ENCODE measurements at places on chromosomes 6 and 20. TPM values are rescaled to one million over a fixed set of nuclear protein-coding genes. Genes with fewer than 3 reads are reported as not detected.

GRCh38 chr6:36283608-36284007 lies 13.7 kb downstream of the PNPLA1 start:
- no peak for DNase-seq

- no peak for DNase-seq
Measured at GRCh38 chr6:4994741-4995140, 9.1 kb downstream of the RPP40 start.

NKAPL gene
- total RNA-seq, result not detected

GRCh38 chr6:100266494-100267401 lies 198.0 kb downstream of the SIM1 start:
- DNase-seq, result no peak

DNA sequence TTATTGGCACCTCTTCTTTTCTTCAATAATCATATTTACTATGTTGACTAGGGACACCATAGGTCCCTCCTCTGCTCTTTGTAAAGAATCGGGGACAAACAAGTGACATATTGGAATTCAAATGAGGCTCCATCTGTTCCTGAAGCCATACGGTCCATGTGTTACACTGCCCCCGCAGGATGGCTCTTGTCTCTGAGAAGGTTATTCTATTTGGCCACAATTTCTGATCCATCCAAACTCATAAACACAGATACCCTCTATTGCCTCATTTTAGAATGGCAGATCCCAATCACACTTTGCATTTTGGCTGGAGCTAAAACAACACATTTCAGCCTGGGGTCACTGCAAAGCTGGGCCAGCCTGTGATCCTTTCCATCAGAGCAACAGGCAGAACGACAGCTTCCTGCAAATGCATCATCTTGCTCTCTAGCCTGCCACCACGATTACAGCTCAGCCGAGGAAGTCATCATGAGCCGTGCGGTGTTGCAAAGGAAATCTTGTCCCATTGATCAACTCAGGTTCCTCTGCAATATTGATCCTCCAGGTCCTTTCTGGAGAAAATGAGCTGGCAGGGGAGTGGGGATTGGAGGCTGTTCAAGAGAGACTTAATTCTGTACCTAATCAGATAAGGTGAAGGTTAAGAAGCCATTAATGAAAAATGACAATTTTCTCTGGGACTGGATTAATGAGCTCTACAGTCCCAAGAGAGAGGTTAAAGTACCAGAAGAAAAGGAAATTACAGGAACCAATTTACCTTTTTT lies 73.1 kb downstream of the AGPAT4 start:
- no peak for DNase-seq

DNA sequence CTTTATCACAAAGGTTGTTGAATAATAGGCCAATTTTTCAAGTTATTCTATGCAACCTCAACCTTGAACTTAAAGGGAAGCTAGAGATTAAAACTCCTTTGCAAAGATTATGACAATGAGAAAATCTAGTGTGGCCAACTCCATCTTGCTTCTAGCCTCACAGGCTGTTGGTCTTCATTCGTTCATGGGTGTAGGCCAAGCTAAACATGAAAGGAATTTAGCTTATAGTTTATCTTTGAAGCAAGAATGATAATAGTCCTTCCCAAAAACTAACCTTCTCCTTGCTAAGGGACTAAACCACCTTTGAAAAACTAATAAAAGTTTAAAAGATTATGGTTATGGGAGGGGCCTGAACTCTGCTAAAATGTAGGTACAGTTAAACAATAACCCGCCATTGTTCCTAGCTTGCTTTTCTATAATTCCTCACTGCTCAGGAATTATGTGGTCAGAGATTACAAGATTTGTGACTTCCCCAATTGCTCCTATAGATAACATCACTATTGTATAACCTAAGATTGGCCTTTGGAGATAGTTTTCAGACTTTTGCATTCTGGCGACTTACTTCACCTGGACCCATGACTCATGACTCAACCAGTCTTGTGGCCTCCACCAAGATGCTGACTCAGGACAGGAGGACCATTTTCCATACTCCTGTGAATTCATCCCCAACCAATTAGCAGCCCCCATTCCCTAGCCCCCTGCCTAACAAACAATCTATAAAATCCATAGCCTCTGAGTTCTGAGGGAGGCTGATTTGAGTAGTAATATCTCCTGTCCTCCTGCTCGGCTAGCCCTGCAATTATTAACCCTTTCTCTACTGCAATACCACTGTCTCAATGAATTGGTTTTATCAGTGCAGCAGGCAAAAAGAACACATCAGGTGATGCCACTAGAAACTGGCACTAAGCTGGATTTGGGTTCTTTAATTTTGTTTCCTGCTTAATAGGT lies 154.5 kb downstream of the CD83 start:
- DNase-seq, result no peak

EZR gene
- 226 TPM for total RNA-seq

ZNFX1 gene
- total RNA-seq, result 29.6 TPM

GRCh38 chr6:30042476-30042875 lies 18.6 kb upstream of the POLR1H start:
- no peak for DNase-seq

DNA sequence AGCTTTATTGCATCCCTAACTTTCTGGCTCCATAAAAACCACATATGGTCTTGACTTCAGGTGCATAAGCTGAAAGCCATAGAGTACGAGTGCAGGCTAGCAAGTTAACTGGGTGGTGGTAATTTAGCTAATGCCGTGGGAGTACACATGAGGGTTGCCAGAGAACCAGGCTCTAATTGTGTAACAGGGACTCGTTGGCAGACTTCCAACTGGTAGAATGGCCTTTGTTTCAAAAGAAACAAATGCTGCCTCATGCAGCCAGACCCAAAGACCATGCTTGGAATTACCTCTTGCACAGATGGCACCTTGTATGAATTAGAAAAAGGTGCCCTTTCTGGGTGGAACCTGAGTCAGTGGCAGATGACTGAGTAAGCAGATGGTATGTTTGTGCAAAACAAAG lies 73.2 kb downstream of the LY86 start:
- DNase-seq, result no peak

BPIFB1 gene
- total RNA-seq, result not detected
